CD4-positive, alpha-beta T cell treated with Interleukin-21 for 1 hour (primary cell): ENCODE measurements at places on chromosomes 2 and 18.
A peak's percentile ranks its signal among the peaks of the same experiment; 100 is the strongest.

DNA sequence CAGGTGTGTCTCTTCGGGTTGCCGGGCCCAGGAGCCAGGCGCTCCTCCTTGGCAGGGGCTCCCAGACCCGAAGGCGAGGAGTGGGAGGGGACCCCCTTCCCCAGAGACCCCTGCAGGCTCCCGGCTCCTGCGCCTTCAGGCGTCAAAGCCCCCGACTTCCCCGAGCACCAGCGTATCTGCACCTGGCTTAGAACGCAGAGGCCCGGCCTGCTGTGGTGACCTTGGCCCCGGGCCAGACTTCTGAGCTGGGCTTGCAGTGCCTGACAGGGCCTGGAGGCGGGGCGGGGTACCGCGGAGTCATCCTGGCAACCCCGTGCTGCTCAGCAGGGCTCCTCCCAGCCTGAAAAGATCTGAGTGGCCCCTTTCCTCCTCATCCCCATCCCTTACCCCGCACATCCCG, 27.0 kb downstream of the SKA1 start:
- DNase-seq = no peak

GRCh38 chr18:76557026-76557575, 62.1 kb upstream of the ZNF516 start:
- DNase-seq = no peak

- no peak for DNase-seq
Observed at GRCh38 chr2:85988914-85989270, 100.1 kb upstream of the ST3GAL5 start.

DNA sequence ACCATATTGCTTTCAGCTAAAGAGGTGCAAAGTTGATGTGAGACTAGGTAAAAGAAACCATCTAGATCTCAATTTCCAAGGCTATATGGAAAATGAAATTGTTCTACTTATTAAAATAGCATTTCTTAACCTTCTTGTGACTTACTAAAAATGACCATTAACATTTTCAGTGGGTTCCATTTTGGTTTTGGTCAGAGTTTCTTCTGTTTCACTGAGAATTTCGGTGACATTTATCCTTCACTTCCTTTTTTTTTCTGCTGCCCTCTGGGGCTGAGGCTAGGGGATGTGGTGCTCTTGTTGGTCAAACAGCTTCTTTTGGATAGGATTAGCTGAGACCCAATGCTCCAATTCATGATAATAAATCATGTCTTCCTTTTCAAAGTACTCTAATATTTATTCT, 44.3 kb upstream of the REL start:
- DNase-seq = no peak

DNA sequence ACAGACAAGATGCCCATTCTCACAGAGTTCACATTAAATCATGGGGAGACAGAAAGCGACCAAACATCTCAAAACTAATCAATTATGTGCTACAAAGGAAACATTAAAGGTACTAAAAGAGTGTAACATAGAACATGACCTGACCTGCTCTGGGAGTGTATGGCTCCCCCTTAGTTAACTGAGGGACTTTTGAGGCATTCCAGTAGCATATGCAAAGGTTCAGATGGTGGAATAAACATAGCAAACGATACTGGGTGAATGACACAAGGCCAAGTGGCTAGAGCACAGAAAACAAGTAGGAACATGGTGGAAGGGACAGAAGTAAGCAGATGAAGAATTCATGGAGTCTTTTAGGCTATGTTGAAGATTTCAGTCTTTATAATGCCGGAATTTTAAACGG, 11.9 kb downstream of the PPP3R1 start:
- DNase-seq = no peak

DNA sequence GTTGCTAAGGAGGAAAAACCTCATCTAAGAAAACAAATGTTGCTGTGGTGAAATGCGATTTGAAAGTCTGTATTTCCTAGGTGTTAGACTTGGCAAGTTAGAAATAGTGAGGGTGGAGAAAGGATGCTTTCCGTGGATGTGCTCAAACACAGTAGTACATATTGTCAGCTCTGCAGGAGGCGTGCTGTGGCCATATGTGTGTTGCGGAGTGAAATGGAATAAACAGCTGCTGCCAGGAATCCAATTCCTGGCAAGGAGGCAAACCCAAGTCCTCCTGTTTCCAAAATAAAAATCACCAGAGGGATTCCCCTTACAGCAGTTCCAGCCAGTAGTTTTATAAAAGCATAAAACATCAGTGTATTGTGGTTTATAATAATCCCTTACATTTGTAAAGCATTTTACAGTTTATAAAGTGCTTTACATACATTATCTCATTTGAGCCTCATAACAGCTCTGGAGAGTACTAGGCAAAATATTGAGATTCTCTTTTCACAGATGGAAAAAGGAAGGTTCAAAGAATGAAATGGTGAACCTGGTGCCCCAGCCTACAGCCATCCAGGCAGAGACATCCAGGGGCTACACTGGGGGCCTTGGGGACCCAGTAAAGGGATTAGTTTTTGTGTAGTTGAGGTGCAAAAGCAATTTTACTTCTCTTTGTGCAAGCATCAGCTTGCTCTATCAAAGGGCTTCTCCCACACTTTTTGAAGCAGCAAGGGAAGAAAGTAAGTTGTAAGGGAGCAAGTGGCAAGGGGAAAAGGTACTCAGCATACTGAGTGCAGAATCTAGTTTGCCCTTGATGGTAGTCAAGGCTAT, 206.0 kb downstream of the AGPS start:
- no peak for DNase-seq

DNA sequence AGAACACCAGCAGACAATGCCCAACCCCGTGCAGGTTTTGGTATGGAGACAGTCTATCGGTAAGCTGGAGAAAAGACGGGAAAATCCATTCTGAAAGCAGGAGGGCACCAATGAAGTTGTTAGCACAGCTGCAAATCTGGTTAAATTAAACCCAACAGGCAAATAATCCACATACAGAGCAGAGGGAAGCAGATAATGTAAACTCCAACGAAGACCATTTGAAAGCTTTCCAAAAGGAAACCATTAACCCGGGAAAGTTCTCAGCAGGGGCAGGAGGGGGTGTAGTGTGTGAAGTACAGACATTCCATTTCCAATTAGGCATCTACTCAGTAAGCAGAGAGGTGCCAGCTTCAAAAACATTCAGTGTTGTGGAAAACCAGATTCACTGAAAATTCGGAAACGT, 10.3 kb downstream of the EDAR start:
- no peak for DNase-seq

- DNase-seq = no peak
Observed at GRCh38 chr2:229980431-229981184, 58.3 kb downstream of the FBXO36 start.

DNA sequence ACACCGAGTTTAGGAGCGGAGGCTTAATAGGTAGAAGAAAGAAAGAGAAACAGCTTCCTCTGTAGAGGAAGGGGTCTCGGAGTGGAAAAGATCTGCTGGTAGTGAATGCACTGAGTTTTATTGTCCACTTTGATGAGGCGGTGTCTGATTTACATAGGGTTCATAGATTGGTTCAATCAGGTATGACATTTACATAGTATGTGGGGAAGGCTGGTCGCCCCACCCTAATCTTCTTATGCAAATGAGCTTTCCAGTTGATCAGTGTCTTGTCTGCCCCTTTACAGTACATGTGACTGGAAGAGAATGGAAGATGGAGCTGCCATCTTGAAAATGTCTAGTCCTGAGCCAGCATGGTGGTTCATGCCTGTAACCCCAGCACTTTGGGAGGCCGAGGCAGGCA, 19.9 kb upstream of the CNOT11 start:
- DNase-seq = no peak

GRCh38 chr2:65035351-65035943, 20.8 kb upstream of the CEP68 start:
- DNase-seq = no peak

DNA sequence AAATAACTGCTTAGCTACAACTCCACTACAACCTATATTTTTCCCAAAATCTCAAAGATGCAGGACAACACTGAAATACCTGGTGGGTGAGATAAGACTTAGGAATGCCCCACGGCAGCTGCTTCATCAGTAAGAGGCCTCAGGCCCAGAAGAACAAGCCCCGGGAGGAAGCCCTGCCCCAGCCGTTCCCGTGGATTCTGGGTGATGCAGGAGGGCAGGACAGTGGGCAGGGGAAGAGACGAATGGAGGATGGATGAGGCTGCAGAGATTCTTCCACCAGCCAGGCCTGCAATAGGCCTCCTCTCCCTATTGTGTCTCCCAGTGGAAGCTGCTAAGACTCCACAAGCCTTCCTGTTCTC, 197.9 kb upstream of the HDAC4 start:
- no peak for DNase-seq

GRCh38 chr2:135636982-135637381, 104.7 kb upstream of the UBXN4 start:
- DNase-seq = no peak

DNA sequence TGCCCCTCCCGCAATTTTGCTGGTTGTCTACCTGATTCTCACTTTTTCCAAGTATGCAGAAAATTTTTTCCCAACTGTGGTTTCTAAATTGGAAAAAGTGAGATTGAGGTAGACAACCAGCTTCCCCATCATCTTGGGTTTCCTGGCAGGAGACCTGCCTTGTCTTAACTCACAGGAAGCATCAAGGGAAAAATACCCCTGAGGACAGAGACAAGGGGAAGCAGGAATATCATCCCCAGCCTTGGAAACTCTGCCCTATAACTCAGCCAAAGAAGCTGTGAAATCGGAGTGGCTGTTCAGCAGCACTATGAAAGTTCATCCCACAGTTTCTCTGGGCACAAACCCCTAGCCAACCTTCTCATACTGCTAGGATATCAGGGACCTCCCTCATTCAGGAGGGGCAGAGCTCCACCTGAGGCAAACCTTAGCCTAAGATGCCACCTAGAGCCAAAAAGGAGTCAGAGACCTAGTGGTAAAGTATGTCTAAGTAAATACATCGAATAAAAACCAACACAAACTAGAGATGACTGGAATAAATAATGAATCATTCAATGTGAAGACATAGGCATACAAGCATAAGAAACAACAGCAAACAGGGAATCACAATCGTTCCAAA, 68.2 kb downstream of the ZSWIM2 start:
- DNase-seq = no peak

GRCh38 chr2:102082571-102083392, 59.8 kb upstream of the IL1R1 start:
- peak; percentile 35 for DNase-seq

DNA sequence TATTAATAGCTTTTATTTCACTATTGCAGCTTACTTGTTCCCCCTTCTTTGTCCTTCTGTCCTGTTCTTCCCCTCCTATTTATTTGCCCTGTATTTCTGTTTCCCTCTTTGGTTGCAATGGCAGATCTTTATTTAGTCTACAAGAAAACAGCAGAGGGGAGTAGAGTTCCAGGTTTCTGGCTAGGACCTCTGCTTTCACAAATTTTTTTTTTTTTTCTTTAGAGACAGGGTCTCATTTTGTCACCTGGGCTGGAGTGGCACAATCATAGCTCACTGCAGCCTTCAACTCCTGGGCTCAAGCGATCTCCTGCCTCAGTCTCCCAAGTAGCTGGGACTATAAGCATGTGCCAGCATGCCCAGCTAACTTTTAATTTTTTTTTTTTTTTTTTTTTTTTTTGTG, 188.1 kb upstream of the SPRED2 start:
- DNase-seq = no peak

GRCh38 chr2:111656894-111657293, 227.1 kb downstream of the ANAPC1 start:
- DNase-seq = no peak

- DNase-seq = no peak
Observed at GRCh38 chr2:124476291-124476690, 451.2 kb downstream of the CNTNAP5 start.

DNA sequence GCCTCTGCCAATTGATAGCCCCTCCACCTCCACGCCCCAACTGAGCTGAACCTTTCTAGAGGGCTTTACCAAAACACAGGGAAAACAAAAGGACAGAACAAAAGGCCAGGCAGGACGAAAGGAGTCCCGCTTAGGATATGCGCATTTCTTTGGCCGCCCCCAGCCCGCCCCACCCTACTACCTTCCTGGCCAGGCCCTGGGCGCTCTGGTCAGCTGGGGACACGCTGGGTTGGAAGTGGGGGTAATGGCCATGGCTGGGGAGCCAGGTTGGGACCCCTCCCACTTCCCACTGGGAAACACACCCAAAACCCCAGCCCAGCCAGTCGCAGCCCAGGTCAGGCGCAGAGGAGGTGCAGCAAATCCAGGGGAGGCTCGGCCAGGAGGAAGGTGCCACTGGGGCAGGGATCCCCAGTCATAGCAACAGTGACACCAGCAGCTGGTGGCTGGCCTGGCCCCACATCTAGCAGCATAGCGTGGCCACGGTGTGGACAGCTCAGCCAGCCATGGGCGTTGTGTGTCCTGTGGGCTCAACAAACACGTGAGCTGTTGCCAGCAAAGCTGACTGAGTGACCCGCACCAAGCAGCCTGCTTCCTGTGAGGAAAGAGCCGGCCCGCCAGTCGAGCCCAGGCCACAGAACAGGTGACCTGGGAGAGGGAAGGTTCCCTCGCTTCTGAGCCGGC, 24.6 kb upstream of the B3GNT7 start:
- no peak for DNase-seq

GRCh38 chr2:171785450-171785849, 98.2 kb downstream of the DYNC1I2 start:
- no peak for DNase-seq

- DNase-seq = no peak
Observed at GRCh38 chr18:5512176-5512575, 31.6 kb downstream of the EPB41L3 start.

DNA sequence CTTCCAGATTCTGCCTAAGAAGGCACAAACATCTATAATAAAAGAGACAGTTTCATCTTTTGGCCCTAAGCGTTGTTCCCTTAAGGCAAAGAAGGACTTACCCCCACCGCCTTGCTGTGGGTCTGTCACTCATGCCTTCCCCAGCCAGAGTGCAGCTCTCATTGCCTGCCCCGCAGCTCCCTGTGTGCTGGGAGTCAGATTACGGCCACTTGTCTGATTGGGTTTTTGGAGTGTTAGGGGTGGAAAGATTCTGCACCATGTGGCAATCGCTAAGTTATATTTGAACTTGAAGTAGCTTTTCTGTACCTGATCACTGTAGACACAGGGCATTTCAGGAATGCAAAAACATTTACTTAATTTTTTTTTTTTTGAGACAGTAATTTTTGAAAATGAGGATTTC, at the start of gene AQP4:
AQP4 (minus strand) TSS at position 151 of the 400 bp plus-strand sequence; CDS start at position 133, 18 bp downstream.
- DNase-seq = no peak

DNA sequence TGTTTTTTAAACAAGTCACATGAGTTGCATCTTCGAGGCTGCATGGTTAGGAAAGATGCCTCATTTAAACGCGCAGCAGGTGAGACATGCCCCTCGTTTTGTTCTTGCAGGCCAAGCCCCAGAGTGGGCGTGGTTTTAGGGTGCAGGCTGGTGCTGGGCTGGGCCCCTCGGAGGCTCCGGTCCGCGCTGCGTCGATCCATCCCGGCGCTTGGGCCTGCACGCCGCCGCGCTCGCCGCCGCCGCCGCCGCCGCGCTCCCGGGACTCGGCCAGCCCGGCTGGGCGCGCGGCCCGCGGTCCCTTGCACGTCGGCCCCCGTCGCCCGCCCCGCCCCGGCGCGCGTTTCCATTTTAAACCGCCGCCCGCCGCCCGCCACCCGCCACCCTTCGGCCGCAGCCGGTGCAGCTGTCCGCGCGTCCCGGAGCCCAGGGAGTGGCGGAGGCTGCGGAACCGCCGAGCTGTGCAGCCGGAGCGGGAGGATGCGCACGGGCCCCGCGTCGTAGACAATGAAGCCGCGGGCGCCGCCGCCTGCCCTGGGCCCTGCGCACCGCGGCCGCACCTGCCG, 175.5 kb downstream of the AGAP1 start:
- DNase-seq = peak; percentile 64
